NCI-H1092 treated with DMSO at 0.1 percent for 48 hours (cell line): ENCODE measurements at places on chromosomes 4 and X.

DNA sequence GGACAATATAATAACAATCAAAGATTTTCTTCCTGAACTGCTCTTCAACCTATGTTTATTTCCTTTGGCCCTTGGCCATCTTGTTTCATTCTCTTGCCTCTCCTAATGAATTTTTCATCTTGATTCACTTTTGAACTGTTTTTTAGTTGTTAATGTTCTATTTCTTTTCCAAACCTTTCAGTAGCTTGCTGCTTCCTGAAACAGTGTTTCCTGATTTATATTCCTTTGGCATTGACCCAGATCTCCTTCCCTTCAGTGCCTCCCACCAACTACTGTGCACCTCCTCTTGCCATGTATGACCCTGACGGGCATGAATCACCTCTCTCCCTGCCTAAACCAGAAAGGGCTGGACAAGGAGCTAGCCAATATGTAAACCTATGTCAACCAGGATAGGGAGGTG, 25.6 kb upstream of the SPP1 start:
- no peak for DNase-seq

- DNase-seq, result no peak
Observed at GRCh38 chr4:158459085-158459820, 62.4 kb upstream of the RXFP1 start.

GRCh38 chrX:119407681-119408080, 8.5 kb downstream of the SLC25A43 start:
- no peak for DNase-seq

DNA sequence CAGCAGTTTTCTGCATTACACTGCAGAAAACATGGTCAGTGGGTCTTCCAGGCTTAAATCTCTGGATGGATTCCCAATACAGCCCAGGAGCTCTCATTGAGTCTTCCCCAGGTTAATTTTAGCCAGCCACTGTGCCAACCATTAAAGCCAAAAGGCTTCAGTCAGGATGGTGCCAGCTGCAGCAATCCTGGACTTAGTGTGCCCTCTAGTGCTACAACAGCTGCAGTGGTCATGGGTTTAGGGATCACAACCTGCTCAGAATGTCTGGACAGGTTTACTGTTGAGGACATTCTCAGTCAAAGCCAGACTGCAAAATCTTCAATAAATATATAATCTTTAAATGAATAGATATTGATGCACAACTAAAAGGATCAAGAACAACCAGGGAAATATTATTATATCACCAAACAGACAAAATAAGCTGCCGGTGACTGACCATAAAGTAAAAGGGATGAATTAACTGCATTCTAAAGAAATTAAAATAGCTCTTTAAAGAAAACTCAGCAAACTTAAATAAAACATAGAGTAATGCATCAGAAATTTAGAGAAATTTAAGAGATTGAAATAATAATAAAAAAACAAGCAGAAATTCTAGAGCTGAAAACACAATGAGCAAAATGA, 639.9 kb downstream of the SPOCK3 start:
- DNase-seq, result peak; percentile 62

DNA sequence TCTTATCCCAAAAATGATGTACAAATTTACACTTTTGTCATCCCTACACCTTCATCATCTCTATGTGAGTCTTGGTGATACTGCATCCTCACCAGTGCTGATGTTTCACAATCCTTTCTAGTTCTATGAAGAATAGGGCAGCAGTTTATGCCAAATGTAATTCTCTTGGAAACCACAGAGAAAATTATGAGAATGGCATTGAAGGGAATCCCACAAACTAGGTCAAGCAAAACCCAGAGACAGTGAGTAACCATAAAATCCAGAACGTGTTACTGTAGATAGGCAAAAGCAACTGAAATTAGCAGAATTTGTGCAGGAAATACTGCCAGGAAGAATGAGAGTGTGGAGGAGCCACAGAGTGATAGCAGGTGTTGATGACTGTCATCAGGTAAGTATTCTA, 24.5 kb downstream of the IL15 start:
- DNase-seq, result no peak

GRCh38 chr4:112093636-112094202, 51.5 kb upstream of the FAM241A start:
- no peak for DNase-seq

DNA sequence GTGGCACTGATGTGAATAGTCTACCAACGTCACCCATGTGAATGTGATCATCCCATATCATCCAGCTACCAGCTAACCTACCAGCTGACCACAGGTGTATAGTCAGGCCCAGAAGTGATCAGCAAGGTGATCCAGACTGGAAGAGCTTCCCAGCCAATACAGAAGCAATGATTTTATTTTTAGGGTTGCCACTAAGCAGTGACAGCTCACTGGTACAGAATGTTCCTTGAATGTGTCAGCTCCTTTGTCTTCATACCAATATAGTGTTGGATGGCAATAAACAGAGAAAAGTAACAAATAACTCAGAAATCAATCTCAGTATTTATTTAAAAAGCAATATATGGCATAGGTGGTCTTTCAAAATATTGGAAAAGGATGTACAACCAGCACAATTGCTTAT, 361.8 kb upstream of the CPEB2 start:
- DNase-seq, result no peak

DNA sequence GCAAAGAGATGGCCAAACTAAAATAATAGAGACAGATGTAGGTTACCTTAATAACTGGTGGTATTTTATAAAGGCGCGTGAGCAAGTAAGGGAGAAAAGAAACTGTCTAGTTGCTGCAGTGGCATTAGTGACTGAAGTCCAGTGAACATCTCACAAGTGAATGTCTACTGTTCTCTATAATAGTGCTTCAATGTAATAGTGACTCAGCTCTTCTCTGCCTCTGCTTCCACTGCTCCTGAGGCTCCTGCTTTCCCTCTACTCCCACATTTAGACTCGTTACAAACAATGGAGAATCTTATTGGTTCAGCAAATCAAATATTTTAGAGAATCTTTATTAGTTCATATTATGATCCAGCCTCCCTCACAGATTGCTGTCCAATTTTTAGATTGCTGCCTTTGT, 779.1 kb upstream of the HTR2C start:
- DNase-seq, result no peak

- no peak for DNase-seq
Observed at GRCh38 chrX:128439159-128439558, 387.0 kb upstream of the ACTRT1 start.

DNA sequence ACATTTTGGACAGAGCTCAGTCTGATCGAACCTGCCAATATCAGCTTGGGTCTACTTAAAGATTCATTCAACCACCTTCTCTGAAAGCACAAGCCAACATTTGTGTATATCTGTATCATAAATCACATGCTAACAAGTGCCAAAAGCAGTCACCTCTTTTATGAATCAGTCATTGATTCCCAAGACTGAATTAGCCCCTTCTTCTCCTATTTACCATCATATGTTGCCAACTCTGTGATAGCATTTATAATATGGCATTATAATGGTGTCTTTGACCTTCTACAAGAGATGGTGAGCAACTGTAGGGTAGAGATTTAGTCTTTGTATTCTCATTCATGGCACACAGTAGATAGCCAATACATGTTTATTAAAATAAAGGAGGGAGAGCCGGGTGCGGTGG, 61.4 kb downstream of the DDX53 start:
- no peak for DNase-seq

- DNase-seq, result no peak
Observed at GRCh38 chr4:158200214-158200613, 10.1 kb upstream of the TMEM144 start.

DNA sequence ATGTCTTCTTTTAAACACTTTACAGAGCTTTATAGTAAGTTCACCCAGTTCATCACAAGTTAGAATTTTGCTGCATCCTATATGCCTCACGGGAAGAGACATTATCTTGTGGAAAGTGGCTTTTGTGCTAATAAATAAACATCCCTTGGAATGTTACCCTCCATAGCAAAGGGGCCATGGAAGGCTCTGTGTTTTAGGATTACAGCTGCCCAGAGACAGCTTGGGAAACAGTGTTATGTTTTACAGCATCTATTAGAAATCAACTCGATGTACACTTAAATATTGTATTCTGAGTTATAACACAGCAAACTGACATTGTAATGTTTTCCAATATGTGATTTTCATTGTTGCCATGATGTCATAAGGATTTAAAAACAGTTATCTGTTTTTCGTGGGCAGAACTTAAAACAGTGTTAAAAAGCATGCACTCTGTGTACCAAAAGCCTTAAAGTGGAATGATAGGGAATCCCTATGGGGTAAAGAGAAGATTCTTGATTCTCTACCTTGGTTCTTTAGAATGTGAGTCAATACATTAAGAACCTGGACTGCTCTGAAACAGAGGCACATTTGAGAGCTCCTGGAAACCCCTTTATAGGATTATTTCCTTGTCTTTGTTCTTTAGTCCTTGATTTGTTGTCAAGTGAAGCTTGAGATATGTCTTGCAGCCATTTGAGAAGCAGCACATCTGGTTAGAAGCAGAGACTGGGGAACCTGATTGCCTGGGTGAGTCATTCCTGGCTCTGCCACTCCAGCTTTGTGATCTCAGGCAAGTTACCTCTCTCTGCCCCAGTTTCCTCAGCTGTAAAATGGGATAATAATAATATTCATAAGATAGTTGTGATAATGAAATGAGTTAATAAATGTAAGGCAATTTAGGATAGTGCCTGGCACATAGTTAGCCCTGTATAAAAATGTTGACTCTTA, 41.6 kb downstream of the ARHGAP10 start:
- DNase-seq, result no peak

DNA sequence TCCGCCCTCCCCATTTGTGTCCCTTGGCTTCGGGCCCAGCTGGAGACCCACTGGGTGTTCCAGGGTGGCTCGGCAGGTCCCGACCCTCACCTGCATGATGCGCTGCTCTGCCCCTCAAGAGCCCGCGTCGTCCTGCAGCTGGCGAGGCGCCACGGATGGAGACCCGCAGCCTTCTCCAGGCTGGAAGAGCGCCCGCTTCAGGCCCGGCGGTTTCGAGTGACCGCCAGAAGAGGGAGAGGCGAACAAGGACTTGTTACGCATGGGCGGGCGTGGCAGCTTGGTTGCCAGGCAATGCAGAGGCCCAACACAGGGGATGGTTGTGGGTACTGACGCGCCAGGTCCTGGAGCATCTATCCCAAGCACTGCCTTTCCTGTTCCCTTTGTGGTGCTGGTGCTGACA, at the start of gene PDCL2:
TSS of gene PDCL2 (minus strand) at position 232 of the 400 bp plus-strand sequence. CDS start at position 96, 136 bp downstream.
- no peak for DNase-seq

DNA sequence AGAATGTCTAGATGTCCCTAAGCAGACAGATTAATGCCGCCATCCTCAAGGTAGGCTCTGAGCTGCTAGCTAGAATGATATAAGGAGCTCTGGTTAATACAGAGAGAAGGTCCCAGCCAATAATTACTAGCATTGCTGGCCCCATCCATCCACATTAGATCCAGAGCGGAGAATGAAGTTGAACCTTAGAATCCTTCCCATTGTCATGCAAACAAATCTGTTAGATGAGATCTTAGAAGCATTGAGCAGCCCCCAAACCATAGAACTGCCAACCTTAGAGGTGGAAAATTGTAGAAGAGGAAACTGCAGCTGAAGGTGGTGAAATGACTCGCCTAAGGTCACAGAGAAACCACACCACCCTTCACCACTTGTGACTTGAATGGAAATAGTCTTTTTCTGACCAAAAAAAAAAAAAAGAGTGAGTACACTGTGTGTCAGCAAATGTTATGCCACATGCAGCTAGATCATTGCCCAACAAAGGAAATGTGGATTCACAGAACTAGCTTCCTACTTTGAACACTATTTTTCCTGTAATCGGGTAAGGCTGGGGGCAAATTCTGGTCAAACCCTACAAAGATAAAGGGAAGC, 162.1 kb downstream of the SMIM20 start:
- no peak for DNase-seq

DNA sequence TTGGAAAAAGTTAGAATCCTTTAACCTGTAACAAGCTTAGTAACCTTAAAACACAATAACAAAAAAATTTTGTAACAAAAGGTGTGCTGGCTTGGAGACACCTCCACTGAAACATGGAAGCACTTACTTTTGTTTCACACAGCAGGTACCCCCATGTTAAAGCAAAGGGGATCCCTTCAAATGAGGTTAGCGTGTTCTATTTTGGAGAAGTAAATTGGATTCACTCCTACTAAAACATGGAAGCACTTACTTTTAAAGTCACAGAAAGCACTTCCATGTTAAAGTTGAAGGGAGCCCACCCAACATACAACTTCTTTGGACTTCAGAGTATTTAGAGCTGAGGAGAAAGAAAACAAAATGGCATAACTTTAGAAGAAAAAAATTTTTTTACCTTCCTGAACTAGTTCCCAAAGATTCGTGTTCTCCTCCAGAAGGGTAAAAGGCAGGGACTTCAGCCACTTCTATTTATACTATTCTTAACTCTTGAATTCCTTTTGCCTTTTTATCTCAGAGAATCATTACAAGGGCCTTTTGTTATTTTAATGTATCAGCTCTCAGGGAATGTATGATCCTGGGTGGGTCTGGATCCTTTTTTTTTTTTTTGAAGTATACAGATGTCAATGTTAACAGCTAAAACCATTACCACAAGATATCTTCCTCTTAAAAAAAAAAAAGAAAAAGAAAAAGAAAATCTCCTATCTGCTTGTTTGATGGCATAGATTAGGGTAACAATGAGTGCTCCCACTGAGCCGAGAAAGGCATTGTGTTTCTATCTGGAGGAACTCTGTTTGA, 11.5 kb downstream of the LARP7 start:
- no peak for DNase-seq

DNA sequence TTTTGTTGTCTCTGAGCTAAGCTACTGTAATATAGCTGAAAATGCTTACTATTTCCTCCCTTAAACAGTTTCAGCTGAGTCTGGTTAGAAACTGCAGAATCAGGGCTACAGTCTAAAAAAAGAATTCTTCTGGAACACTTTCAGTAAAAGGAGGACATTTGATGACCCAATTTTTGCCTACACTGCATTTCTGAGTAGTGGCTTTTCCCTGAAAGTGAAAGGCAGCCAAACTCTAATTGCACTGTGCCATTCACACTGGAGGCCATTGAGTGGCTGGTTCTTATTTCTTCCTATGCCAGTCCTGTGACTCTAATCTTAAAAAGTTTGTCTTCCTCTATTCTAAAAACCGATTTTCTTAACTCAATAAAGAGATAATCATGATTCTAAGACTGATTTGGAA, 526.0 kb downstream of the CFAP47 start:
- DNase-seq, result no peak

GRCh38 chr4:79603681-79604080, 195.7 kb upstream of the GK2 start:
- no peak for DNase-seq

GRCh38 chr4:61540944-61541343, 340.8 kb downstream of the ADGRL3 start:
- no peak for DNase-seq

- no peak for DNase-seq
Observed at GRCh38 chr4:3440979-3441500, 728 bp upstream of the HGFAC start.

DNA sequence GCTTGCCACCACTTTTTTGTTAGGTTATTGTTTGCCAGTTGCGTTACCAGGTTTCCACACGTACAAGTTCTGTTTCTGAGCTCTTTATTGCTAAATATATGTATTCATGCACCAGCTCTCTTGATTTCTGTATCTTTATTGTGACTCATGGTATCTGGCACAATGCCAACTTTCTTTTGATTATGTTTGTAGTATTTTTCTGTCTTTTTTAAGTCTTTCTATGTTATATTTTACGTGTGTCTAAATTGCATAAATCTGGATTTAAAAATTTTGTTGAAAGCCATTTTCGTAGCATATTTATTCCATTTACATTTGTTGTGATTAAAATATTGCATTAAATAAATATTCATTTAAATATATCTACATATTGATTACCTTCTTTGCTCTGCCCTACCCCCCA, 73.8 kb downstream of the KDM6A start:
- DNase-seq, result no peak

GRCh38 chr4:114600672-114601071, 2.1 kb downstream of the UGT8 start:
- DNase-seq, result no peak
